ENCODE measurements at places on chromosomes 3 and 15.

DNA sequence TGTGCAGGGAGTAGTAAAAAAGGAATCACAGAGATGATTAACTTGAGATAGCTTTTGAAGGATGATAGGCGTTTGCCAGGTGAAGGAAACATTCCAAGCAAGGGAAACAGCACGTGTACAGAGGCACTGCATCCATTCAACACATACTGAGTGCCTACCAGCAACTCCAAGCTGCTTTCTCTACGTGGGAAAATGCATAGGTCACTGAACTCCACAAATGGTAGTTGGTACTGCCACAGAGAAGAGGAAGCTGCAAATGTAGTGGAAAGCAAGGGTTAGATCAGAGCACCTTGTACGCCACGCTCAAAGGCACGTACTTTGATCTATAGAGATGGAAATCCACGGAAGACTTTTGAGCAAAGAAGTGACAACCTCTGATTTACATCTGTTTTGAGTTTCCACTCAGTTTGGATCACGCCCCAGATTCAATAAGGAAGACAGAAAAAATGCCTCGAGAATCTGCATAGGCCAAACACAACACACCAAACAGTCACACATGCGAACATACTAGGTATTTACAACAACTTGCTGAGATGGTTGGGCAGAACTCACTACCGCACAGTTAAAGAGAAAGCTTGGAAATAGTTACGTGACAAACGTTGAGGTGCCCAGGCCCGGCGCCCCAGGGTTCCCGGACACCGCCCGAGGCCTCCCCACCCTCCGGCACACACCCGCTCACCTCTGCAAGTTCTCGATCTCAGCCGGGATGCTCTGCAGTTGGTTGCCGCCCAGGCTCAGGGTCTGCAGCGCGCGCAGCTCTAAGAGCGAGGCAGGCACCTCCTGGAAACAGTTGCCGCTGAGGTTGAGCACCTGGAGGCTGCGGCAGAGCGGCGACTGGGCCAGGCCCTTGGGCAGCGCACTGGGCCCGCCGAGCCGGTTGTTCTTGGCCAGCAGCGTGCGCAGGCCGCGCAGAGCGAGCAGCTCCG is 826 bp downstream of the LRRC58 start:
- DNase-seq: peak; percentile 36

DNA sequence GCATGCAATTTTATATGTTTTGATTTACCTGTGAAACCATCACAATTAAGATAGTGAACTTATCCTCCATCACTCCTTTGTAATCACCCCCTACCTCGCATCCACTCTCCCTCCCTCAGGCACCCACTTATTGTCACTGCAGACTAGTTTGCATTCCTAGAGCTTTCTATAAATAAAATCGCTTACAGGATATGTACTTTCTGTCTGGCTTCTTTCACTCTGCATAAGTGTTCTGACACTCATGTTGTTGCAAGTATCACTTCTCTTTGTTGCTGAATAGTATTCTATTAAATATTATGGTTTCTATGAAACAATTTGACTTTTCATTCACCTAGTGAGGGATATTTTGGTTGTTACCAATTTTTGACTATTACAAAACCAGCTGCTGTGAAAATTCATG is 139.3 kb downstream of the RSRC1 start:
- DNase-seq: no peak

DNA sequence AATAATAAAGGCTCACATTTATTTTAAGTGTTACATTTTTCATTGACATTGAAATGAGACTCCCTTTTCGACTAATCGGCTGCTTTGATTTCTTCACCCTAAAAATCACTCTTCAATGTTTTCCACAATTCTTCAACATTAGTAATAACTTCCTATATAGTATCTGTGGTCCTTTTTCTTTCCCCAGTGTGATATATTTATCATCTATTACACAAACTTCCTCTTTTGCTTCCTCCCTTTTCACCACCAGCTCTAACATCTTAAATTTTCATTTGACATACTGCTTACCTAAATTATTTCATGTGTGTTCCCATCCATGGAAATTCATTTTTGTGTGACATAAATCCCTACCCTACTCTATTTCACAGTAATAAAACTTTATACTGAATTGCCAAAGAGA is 244.4 kb downstream of the TIGIT start:
- no peak for DNase-seq

DNA sequence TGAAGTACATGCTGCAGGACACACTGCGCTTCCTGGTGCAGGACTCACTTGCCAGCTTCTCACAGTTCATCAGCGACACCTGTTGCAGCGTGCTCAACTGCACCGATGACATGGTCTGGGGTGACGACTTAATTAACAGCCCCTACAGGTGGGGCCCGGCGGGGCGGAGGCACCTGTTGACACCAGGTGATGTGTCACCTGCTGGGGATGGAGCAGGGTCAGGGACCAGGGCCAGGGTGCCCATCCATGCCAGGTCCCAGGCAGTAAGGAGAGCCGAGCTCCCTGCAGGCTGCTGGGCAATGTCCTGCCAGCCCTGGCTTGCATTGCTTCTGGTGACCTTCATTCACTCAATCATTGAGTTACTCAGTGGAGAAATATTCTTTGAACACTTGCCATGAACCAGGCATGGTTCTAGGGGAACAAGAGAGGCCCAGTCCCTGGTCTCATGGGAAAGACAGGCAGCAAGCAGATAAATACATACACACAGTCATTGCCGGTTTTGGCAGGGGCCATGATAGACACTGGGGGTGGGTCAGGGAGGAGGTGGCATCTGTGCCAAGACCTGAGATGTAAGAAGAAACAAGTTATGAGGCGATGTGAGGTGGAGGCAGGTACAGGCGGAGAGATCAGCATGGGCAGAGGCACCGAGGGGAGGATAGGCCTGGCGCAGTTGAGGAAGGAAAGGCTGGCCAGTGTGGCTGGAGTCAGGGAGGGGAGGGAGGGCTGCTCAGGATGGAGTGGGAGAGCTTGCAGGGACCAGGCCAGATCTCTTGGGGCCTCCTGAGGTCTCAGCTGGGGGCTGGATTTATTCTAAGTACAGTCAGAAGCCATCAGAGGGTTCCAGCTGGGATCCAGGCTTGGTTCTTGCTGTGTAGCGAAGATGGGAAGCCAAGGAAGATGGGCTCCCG is 30.8 kb downstream of the DNAH1 start:
- DNase-seq: no peak

- DNase-seq: no peak
Observed at GRCh38 chr15:26261413-26261812, 398.3 kb upstream of the ATP10A start.

GRCh38 chr3:33834096-33834453 is 35.6 kb downstream of the PDCD6IP start:
- no peak for DNase-seq

- no peak for DNase-seq
Observed at GRCh38 chr3:123791417-123791816, 92.7 kb downstream of the MYLK start.

DNA sequence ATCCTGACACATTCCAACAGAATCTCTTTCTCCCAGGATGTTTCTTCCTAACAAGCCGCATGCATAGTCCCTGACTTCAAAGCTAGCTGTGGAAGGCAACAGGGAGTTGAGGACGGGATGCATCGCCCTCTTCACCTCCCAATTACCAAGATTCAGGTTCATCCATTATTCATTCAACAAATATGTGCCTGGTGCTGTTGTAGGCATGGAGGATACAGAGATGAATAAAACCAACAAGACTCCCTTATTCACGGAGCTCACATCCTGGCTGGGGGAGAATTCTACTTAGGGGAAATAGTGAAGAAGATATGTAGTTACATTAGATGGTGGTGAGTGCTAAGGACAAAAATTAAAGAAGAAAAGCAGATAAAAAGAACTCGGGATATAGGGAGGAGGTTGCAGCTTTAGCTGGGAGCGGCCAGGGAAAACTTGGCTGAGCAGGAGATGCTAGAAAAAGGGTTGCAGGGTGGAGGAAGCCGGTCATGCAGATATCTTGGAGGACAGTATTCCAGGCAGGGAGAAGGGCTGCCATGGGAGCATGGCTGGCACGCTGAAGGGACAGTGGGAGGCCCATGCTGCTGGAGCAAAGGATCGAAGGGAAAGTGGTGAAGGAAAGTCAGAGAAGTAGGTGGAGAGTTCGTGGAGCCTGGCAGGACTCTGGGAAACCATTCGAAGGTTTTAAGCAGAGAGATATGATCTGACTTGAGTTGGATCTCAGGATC is 5.0 kb downstream of the ITGB5 start:
- DNase-seq: no peak

DNA sequence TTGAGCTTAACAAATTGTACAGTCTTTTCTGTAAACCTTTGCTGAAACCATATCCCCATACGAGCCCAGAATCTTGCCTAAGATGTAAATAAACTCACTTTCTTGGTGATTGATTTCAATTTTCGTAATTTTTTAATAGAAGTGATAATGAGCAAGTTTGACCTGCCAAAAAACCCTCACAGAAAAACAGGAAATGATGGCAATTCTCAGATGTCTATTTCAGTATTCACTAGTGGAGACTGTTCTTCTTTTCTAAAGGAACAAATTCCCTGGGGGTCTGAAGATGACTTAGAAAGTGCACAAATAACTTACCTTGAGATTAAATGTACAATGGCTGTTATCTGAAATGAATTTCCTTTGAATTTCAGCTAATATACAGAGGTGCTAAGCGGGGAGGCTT is 116.5 kb upstream of the CMC1 start:
- DNase-seq: no peak

DNA sequence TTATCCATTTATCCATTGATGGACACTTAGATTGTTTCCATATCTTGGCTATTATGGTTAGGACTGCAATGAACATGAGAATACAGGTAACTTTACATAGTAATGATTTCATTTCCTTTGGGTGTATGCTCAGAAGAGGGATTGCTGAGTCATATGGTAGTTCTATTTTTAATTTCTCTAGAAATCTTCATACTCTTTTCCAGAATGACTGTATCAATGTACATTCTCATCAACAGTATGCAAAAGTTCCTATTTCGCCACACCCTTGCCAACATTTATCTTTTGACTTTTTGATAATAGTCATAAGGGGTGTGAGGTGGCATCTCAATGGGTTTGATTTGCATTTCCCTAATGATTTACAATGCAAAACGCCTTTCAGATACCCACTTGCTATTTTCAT is 6.2 kb upstream of the NIPA1 start:
- DNase-seq: no peak

- no peak for DNase-seq
Observed at GRCh38 chr3:13397316-13397715, 22.8 kb downstream of the NUP210 start.

DNA sequence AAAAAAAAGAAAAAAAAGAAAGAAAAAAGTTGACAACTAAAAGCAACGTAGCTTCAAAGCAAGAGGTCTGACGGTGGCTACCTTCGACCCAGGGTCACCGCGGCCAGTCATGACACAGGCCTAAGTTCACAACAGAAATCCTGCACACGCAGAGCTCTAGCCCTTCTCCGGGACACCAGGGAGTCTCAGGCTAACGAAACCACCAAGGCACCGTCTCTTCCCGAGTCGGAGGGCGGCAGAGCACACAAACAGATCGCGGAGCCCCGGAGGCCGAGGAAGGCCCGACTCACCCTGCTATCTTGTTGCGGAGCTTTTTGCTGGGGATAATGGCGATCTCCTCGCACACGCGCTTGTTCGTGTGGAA is 584 bp downstream of the RPS17 start:
- no peak for DNase-seq

DNA sequence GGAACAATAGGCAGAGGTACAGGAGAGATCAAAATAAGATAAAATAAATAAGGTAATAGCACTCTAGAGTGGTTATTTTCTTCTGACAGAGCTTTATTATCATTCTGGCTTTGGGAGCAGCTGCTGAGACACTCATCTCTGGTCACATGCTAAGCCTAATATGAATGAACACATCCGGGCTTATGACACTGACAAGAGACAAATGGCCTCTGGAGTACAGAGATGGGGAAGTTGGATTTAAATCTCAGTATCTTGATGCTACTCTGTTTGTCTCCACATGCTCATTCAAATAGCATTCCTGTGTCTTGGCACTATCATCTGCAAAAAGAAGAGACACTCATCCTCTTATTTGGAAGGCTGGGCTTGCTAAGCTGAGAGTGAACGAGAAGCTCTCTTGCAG is 55.6 kb downstream of the TMEM45A start:
- DNase-seq: no peak

- DNase-seq: no peak
Observed at GRCh38 chr15:63940966-63941620, 105.2 kb downstream of the DAPK2 start.

GRCh38 chr15:38553071-38553470 is 11.5 kb downstream of the RASGRP1 start:
- DNase-seq: no peak

DNA sequence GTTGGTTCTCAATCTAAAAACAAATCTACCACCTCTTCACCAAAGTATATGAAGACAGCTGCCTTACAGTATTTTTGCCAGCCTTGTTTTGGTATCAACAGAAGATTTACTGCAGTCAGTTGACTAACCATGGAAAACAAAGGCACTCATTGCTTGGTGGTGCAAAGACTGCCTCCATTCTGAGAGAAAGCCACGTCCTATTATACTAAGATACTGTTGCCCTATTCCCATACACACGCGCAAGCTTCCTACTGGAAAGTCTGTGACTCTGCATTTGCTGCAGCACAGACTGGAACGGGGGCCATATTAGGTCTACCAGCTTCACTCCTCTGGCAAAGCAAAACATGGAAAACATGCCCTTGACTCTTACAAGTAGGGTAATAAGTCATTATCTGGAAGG is 18.0 kb downstream of the MTMR10 start:
- DNase-seq: no peak

- DNase-seq: no peak
Observed at GRCh38 chr3:71026634-71027578, 556.6 kb downstream of the FOXP1 start.

DNA sequence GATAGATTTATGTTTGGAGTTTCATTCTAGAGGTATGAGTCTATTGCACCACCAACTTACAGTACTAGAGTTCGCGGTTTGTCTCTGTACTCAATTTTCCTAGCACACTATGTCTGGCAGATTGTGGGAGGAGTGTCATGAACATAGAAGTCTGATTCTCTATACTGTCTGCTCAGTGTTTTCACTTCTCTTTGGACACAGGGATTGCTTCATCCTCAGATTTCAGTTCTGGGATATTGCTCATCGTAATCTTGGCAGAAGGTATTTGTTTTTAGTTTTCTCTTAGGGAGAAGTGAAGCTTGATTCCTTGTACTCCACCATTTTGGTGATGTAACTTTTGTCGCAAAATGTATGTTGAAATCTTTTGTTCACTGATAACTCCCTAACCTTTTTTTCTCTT is 27.8 kb upstream of the AZI2 start:
- no peak for DNase-seq

DNA sequence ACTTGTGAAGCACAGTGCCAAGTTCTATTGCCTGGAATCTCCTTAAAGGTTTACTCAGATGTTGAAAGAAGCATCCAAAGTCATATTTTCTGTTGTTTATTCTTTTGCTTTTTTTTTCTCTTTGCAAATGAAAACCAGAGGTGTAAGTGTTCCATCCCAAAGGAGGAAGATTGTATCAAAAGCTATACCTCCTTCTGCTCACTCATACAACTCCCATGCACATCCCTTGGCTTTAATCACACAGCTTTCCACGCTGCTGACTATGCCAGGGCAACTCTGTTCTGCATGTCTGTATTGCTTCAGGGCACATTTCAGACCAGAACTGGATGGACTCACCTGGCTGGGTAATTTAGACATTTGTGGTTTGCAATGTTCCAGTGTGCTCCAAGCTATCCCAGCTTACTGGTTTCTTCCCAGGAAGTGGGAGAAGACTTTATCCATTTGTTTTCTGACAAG is 399.6 kb upstream of the TBL1XR1 start:
- DNase-seq: no peak

GRCh38 chr15:81724536-81724935 is 321.3 kb downstream of the MEX3B start:
- no peak for DNase-seq

GRCh38 chr3:151795276-151795675 is 18.6 kb upstream of the AADAC start:
- no peak for DNase-seq

GRCh38 chr3:156693166-156693565 is 18.8 kb downstream of the TIPARP start:
- no peak for DNase-seq

All from effector CD4-positive, alpha-beta T cell (primary cell).